Glutamatergic neuron (in vitro differentiated cells): ENCODE measurements at places on chromosomes 5 and 9. TPM values are rescaled to one million over a fixed set of nuclear protein-coding genes. Genes with fewer than 3 reads are reported as not detected.

NME5 gene
- total RNA-seq = 0.71 TPM

GRCh38 chr9:85115473-85115872 lies 445.9 kb downstream of the NTRK2 start:
- no peak for DNase-seq
- no peak overlapping the region for H3K4me3 ChIP-seq
- no peaks in the 10 kb centered on the region for H3K4me1 ChIP-seq

NIPAL4 gene
- not detected for total RNA-seq

UBAP2 gene
- total RNA-seq = 65.1 TPM

LCN10 gene
- not detected for total RNA-seq

GRCh38 chr5:153860195-153860886 lies 178.4 kb downstream of the FAM114A2 start:
- H3K27ac ChIP-seq = no peak overlapping the region
- no peaks in the 10 kb centered on the region for H3K36me3 ChIP-seq
- H3K4me3 ChIP-seq = no peak overlapping the region
- no peaks in the 10 kb centered on the region for H3K27me3 ChIP-seq
- H3K4me1 ChIP-seq = no peaks in the 10 kb centered on the region

- no peak for DNase-seq
- peak overlapping the region; percentile 74 for H3K4me3 ChIP-seq
- no peaks in the 10 kb centered on the region for H3K36me3 ChIP-seq
- peaks cover 5% of the 10 kb centered on the region for H3K27me3 ChIP-seq
- peaks cover 64% of the 10 kb centered on the region for H3K4me1 ChIP-seq
- H3K27ac ChIP-seq = peak overlapping the region; percentile 73
Measured at GRCh38 chr9:135879237-135879601, 28.1 kb downstream of the CAMSAP1 start.

ZNG1C gene
- total RNA-seq = 16.0 TPM

GRCh38 chr9:134922066-134922931 lies 4.6 kb upstream of the FCN1 start:
- no peak for DNase-seq
- H3K36me3 ChIP-seq = peaks cover 18% of the 10 kb centered on the region
- H3K27me3 ChIP-seq = peaks cover 5% of the 10 kb centered on the region
- H3K27ac ChIP-seq = no peak overlapping the region
